MCF 10A (cell line): ENCODE measurements at places on chromosomes 7 and 10.

DNA sequence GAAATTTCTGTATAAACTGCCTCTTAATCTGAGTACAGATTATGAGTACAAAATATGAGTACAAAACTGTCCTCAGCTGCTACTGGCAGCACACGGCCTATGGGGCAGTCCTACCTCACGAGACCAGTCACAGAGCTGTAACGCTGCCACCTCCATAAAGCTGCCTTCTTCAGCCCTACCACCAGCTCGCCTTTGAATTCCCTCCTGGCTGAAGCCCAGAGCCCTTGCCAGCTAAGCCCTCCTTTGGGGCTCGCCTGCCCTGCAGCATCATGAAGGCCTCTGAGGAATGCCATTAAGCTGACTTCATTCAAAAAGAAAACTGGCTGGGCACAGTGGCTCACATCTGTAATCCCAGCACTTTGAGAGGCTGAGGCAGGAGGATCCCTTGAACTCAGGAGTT is 180.0 kb upstream of the SH2B2 start:
- no peak for DNase-seq

- no peak for DNase-seq
These were observed 95.0 kb downstream of the PON1 start for GRCh38 chr7:95229301-95229700.

- DNase-seq: no peak
These were observed 288.8 kb upstream of the NFE2L3 start for GRCh38 chr7:25863005-25863728.

DNA sequence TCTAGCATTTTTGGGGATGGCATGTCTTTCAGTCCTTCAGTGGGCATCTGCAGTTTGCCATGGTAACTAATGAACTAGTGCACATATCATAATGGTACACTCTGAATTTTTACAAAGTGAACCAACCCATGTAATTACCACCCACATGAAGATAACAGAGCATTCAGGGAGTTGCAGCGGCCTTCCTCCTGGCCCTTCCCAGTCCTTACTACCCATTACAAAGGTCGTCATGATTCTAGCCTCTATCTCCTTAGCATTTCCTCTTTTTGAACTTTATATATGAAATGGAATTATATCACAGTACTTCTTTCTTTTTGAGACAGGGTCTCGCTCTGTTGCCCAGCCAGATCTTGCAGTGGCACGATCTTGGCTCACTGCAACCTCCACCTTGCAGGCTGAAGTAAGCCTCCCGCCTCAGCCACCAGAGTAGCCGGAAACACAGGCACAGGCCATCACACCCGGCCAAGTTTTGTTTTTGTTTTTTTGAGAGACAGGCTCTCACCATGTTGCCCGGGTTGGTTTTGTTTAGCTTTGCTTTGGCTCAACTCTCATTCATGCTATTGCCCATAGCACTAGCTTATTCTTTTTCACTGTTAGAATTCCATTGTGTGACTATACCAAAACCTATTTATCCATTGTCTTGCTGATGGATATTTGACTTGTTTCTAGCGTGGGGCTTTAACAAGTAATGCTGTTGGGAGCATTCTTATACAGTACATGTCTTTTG is 79.2 kb downstream of the APBB1IP start:
- no peak for DNase-seq

DNA sequence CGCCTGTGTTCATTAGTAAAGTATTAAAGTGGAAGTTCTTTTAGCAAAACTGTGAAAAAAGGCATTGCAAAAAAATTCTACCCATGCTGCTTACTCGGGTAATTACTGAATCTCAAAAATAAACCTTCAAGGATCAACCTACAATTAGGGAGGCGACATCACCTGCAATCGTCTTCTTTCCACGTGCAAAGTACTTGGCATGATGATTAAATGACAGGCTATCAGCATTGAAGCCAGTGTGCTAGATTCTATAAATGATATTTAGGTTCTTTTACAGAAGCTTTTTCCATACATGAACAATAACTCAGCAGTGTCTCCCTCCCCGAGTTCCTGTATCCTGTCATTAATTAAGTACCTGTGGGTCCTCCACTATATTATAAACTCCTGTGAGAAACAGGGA is 105.8 kb downstream of the SFMBT2 start:
- DNase-seq: no peak

- no peak for DNase-seq
These were observed 80.9 kb downstream of the DOCK4 start for GRCh38 chr7:112125250-112125649.

DNA sequence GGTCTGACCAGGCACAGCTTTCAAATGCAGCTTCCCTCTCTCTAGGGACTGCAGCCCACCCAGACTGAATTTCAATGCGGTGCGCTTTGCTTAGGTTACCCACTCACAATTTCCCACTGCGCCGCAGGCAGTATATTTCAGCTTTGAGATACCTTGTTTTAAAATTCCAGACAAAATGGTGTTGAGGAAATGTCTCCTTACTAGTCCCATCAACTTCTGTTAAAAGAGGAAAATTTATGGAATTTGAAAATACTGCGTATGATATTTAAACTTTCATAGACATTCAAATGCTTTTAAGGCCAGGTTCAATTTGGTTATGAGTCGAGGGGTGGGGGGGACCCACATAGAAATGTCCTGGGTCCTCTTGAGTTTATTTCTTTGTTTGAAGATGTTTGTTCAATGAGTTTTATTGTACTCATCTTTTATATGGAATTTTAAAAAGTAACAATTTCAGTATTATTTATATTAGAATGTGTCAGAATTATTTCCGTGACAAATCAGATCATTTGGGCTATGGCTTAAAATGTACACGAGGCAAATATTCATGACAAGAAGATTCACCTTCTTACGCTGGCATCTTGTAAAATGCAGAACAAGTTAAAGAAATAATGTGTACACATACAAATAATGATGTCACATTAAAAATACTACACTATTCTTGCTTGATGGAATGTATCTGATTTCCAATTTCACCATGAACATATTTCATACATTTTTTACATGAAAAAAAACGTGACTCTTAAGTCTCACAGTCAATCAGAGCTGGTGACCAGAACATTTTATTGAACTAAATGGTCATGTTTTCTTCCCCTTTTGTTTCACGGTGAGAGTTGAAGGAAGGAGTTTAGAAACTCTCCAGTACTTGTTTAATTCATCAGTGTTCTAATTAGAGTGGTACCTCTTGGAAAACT is 1.3 kb downstream of the IKZF1 start:
- no peak for DNase-seq

- DNase-seq: no peak
These were observed 209.5 kb upstream of the INHBA start for GRCh38 chr7:41912426-41912825.

- DNase-seq: no peak
These were observed 36.0 kb downstream of the BCAP29 start for GRCh38 chr7:107615910-107616680.

- no peak for DNase-seq
These were observed 70.6 kb downstream of the PIP4K2A start for GRCh38 chr10:22643775-22644174.

- no peak for DNase-seq
These were observed 24.3 kb downstream of the PDZD8 start for GRCh38 chr10:117350909-117351308.

- DNase-seq: no peak
These were observed 9.2 kb upstream of the NT5C2 start for GRCh38 chr10:103202319-103202718.
